ENCODE measurements at places on chromosomes 16 and 17.

DNA sequence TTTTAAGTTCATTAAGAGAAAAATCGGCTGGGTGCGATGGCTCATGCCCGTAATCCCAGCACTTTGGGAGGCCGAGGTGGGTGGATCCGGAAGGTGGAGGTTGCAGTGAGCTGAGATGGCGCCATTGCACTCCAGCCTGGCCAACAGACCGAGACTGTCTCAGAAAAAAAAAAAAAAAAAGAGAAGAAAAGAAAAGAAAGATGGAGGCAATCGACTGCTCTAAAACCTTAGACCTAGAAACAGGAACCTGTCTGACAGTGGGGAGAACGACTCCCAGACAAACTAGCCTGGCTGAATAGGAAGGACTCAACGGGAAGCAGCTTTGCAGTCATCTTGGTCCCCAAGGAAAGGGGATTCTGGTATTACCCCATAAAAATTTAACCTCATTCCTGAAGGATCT, 13.7 kb downstream of the MRC2 start:
- no peak for DNase-seq

DNA sequence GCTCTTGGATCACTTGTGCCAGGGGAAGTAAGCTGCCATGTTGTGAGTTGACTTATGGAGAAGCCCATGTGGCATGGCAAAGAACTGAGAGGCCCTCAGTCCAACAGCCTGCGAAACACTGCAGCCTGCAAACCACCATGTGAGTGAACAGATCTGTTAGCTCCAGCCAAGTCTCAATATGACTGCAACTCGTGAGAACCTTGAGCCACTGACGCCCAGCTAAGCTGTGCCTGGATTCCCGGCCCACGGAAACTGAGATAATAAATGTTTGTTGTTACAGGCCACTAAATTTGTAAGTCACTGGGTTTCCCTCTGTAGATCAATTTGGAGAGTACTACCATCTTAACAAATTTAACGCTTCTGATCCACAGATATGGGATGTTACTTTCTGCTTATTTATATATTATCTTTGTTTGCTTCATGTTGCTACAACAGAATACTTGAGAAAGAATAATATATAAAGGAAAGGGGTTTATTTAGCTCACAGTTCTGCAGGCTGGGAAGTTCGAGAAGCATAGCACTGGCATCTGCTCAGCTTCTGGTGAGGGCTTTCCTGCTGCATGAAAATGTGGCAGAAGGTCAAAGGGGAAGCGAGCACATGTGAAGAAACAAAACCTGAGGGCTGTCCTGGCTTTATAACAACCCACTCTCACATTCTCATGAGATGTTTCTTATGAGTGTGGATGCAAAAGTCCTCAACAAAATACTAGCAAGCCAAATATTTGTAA, 29.4 kb upstream of the ATP2A3 start:
- no peak for DNase-seq

DNA sequence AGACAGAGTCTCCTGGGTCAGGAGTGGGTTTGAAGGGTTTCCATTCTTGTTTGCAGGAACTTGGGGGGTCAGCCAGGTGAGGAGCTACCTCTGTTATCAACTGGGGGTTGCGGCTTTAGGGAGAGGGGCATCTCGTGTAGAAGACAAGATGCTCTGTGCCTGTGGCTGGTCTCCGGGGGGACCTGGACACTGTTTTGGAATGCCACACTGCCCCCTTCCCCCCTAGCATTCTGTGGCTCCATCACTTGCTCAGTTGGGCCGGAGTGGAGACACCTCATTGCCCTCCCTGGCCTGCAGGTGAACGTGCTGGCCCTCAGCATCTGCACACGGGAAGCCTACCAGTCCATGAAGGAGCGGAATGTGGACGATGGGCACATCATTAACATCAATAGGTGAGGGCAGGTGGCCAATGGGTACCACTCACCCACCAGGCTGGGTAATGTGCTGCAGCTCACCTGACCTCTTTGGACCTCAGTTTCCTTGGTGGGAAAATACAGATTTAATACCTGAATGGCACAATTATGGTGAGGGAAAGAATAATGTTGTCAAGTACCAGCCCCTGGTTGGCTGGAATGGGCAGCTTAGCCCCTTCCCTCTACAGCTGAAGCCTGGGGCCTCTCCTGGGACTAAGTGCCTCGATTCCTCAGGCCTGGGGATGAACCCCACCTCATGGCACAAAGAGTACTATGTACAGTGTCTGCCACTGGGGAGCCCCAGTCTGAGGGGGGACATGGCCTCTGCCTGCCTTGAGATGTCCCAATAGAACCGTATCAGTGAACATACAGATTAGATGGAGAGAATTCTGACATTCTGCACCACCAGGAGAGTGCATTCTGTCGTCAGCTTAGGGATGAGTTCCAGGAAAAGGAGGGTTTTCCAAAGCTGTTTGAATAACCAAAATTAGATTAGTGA, 3.3 kb upstream of the MRM1 start:
- DNase-seq = no peak

DNA sequence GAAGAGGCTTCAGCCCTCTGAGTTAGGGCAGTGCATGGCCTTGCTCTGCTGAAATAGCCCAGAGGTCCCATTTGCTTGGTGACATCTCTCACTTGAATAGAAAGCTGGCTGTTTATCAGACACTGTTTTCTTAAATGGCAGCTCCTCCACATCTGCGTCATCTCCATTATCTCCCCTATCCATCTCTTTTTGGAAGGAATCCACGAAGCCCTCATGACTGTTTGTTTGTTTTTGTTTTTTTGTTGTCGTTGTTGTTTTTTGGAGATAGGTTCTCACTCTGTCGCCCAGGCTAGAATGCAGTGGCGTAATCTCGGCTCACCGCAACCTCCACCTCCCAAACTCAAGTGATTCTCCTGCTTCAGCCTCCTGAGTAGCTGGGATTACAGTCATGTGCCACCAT, 16.6 kb downstream of the NAA60 start:
- no peak for DNase-seq

DNA sequence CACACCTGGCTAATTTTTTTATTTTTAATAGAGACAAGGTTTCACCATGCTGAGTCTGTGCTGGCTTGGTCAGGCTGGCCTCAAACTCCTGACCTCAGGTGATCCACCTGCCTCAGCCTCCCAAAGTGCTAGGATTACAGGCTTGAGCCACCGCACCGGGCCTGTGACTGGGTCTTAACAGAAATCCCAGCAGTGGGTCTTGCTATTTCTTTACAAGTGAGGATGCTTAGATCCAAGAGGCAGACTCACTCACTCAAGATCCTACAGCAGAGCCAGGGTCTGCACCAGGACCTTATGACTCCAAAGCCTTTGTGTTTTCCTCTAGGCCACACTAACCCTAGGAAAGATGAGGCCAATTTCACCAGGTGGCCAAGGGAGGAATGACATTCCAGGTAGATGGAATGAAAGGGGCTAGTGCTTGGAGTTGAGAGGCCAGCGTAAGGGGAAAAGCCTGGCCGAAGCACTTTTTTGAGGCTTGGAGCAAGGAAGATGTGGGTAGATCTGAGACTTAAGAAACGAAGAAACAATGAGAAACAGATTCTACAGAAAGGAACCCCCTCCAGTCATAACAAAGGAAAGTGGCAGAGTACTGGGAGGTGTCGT, 5.7 kb upstream of the STAT5A start:
- DNase-seq = no peak

GRCh38 chr17:35046245-35046644, 17.3 kb downstream of the RFFL start:
- no peak for DNase-seq

DNA sequence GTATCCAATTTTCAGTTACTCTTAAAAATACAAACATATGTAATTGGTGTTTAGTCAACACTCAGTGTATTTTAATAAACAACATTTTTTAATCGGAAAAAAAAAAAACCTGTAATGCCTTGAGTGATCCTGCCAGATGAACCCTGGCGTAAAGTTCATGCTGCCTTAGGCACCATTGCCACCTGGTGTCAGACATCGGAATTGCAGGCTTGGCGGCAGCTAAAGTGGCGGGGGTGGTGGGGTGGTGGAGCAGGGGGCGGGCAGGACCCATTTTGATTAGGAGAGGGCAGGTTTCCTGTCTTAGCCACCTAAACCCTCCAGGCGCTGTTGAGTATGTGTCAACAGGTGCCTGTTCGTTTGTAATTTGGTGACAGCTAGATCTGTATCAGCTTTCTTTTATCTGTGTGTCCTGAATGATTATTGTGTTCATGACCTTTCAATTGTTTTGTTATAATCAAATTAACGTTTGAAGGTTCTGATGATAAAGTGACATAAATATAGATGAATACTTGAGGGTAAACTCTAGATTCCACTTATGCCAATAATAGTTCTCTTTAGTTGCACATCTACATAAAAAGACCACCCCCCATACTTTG, 588.7 kb downstream of the CDH13 start:
- DNase-seq = peak; percentile 62

DNA sequence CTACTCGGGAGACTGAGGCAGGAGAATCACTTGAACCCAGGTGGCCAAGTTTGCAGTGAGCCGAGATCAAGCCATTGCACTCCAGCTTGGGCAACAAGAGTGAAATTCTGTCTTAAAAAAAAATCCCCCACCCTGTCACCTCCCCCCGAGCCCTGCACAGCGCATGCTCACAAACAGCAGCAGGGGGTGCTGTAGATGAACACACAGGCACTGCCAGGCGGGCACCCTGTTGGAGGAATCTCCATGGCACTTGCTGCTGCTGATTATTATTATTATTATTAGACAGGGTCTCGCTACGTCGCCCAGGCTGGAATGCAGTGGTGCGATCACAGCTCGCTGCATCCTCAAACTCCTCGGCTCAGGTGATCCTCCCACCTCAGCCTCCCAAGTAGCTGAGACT, 24.6 kb downstream of the FZD2 start:
- DNase-seq = no peak
